ENCODE measurements at places on chromosomes 6 and 20.

- no peak for DNase-seq
Measured at GRCh38 chr6:3281631-3282475, 23.1 kb downstream of the PSMG4 start.

- no peak for DNase-seq
Measured at GRCh38 chr6:123941855-123942254, 138.2 kb downstream of the NKAIN2 start.

GRCh38 chr20:48139262-48140041 is 354.2 kb upstream of the SULF2 start:
- DNase-seq: no peak

GRCh38 chr20:20010639-20011500 is 6.3 kb upstream of the NAA20 start:
- DNase-seq: no peak

DNA sequence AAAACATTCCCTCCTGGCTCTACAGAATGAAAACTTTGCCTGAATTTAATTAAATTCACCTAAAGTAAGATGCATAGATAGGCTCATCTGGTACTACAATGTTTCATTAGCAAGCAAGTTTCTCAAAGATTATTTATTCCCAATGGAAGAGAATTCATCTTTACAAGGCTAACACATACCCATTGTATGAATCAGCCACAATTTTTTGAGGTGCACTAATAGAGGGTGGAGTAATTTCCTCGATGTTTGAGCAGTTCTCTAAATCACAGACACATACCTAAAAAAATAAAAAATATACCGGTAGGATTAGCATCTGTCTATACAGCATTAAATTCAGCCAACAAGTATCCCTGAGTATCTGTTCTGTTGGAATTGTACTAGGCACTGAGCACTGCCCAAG is 32.7 kb downstream of the ROS1 start:
- no peak for DNase-seq

GRCh38 chr6:35202066-35202546 is 11.7 kb upstream of the SCUBE3 start:
- no peak for DNase-seq

- DNase-seq: no peak
Measured at GRCh38 chr20:36538026-36538722, 3.1 kb upstream of the MYL9 start.

DNA sequence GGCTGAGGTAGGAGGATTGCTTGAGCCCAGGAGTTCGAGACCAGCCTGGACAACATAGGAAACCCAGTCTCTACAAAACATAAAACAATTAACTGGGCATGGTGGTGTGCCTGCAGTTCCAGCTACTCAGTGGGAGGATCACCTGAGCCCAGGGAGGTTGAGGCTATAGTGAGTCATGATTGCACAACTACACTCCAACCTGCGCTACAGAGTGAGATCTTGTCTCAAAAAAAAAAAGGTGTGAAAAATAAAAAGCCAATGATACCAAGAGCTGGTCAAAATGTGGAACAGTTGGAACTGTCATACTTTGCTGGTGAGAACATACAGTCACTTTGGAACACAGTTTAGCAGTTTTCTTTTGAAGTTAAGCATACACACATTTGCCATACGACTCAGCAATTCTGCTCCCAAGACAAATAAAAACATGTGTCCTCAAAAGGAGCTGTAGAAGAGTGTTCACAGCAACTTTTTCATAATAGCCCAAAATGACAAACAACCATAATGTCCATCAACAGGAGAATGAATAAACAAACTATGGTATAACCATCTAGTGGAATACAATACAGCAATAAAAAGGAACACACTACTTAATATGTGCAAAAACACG is 21.6 kb upstream of the FKBP5 start:
- no peak for DNase-seq

DNA sequence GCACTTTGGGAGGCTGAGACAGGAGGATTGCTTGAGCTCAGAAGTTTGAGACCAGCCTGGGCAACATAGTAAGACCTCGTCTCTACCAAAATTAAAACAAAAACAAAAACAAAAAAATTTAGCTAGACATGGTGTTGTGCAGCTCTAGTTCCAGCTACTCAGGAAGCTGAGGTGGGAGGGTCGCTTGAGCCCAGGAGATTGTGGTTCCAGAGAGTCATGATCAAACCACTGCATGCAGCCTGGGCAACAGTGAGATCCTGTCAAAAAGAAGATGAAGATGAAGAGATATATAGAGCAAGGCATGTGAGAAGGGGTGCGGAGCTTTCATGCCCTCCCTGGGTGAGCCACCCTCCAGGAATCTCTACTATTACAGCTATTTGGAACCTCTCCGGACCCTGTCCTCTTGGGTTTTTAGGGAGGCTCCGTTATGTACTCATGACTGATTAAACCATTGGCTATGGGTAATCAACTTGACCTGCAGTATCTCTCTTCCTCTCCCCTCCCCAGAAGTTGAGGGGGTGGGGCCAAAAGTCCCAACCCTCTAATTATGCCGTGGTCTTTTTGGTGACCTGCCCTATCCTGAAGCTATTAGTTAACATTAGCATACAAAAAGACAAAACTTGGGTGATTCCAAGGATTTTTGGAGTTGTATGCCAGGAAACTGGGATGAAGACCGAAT is 9.0 kb downstream of the POLH start:
- DNase-seq: no peak

DNA sequence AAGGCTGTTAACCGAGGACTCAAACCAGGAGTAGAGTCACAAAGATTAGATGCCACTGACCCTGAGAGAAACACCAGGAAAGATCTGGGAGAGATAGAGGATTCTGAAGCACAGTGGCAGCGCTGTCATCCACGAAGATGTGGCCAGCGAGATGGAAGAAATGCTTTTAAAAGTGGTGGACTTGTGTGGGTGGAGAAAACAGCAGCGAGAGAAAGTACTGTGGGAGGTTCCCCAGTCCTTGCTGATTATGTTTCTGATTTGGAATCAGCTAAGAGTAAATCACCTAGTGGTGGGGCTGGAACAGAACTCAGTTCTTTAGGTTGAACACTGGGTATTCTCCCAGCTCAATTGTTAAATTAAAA is 435 bp upstream of the ZNF322 start:
- DNase-seq: no peak

- DNase-seq: no peak
Measured at GRCh38 chr20:61262514-61262913, 10.5 kb downstream of the CDH4 start.

DNA sequence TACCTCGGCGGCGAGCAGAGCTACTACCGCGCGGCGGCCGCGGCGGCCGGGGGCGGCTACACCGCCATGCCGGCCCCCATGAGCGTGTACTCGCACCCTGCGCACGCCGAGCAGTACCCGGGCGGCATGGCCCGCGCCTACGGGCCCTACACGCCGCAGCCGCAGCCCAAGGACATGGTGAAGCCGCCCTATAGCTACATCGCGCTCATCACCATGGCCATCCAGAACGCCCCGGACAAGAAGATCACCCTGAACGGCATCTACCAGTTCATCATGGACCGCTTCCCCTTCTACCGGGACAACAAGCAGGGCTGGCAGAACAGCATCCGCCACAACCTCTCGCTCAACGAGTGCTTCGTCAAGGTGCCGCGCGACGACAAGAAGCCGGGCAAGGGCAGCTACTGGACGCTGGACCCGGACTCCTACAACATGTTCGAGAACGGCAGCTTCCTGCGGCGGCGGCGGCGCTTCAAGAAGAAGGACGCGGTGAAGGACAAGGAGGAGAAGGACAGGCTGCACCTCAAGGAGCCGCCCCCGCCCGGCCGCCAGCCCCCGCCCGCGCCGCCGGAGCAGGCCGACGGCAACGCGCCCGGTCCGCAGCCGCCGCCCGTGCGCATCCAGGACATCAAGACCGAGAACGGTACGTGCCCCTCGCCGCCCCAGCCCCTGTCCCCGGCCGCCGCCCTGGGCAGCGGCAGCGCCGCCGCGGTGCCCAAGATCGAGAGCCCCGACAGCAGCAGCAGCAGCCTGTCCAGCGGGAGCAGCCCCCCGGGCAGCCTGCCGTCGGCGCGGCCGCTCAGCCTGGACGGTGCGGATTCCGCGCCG is 994 bp downstream of the FOXC1 start:
- DNase-seq: no peak

DNA sequence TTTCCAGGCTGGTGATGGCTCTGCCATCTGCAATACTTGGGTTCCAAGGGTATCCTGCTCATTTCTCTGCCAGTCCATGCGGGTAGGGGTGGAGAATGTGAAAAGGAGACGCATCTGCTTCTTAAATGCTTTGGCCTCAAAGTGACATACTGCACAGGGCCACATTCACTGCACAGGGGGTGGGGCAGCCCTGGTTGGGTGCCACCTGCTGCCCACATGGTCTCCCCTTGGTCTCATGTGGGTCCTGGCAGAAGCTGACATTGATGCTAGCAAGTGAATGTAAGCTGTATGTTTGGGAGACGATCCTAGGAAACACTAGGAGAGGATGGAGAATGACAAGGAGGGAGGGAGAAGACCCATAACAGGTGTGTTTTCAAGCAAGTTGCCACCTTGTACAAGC is 140.9 kb downstream of the EDN3 start:
- DNase-seq: no peak

DNA sequence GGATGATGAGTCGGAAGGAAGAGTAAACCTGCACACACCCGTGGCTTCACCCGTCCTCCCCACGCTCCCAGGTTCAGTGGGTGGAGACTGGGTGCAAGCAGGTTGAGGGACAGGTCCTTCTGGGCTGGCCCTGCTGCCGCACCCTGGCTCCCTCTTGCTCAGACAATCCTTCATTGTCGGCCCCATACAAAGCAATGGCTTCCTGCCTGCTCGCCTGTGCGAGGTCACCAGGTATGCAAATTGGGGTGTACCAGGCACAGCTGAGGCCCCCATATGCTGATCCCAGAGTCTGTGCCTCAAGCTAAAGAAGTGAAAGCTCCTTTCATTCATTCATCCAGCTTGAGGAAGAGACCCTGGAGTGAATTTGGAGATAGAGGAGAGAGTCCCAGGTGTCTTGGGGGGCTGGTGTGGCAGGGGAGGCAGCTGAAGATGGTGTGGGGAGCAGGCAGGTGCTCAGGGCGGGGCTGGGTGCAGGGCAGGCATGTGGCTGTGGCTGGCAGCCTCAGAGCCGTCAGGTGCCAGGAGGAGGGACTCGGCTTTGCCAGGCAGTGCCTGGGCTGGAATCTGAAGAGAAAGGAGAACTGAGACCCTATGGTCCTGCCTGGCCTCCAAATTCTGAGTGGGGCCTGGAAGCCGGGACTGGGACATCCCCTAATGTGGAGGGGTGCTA is 4.7 kb downstream of the SLCO4A1 start:
- DNase-seq: no peak

GRCh38 chr6:53032849-53033248 is 32.4 kb upstream of the FBXO9 start:
- no peak for DNase-seq

DNA sequence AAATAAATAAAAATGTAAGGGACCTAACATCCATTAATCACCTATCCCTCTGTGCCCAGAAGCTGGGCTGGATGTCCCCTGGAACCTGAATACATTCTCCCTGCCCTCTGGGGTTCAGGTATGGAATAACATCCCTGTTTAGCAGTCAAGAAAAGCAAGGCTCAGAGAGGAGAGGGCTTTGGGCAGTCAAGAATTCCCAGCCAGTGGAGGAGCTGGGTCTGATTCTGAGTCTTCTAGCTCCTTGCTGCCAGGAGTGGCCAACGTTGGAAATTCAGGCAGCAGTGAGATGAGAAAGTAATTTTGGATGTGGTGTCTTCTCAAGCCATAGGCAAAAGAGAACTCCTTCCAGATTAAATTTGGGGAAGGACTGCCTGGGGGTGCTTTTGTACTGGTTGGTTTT is 42.6 kb upstream of the ZNFX1 start:
- DNase-seq: no peak

- no peak for DNase-seq
Measured at GRCh38 chr20:37808233-37809070, 94.5 kb upstream of the VSTM2L start.

GRCh38 chr20:46358346-46359058 is 47.9 kb downstream of the ELMO2 start:
- DNase-seq: no peak

DNA sequence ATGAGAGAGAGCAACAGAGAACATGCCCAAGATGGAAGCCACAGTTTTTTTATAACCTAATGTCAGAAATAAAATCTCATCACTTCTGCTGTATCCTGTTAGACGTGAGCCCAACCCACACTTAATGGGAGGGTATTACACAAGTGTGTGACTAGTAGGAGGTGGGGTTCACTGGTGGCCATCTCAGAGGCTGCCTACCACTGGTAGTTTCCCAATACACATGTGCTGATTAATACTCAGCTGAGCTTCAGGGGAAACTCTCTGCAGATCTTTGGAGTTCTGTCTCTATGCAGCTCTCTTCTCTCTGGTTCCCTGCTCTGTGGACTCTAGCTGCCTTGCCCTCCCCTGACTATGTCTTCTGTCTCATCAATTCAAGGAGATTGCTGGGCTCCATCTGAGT is 35.7 kb downstream of the CNBD2 start:
- DNase-seq: no peak

GRCh38 chr20:259981-260380 is 2.5 kb downstream of the DEFB132 start:
- DNase-seq: no peak

DNA sequence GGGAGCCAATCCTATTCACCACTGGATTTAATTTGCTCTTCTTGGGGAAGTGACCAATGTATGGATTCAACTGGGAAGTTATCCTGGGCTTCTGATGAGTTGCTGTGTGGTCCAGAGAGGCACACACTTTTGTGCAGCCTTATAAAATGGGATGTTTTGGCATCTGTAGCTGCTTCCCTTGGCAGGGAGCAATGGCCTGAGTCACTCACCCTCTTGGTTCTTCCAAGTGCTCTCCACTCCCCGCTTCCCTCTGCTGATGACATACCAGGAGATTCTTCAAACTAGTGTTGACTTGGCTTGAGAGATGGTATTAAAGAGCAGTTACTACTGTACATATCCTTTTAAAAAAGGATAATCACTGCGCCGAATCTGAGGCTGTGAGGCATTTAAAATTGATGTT is 105.8 kb downstream of the JARID2 start:
- DNase-seq: no peak

DNA sequence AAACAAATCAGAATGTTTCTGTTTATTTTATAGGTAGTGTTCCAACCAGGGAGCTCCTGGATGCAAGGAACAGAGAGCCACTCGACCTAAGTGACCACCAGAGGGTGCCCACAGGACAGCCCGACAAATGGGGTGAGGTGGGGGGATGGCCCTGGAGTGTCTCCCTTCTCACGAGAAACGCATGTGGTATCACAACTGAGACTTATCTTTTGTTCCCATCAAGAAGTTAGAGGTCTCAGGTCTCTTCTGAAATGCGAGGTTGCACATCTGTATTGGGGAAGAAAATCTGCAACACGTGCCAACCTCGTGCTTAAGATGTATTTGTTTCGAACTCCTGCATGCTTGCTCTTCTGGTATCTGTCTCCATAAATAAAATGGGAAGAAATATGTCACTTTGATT is 104.0 kb downstream of the ISM1 start:
- DNase-seq: no peak

All from esophagus squamous epithelium (tissue), 5 donors.